ENCODE measurements at places on chromosomes 3 and 15.

GRCh38 chr15:79680720-79681119 lies 216.1 kb downstream of the MTHFS start:
- no peak for DNase-seq

DNA sequence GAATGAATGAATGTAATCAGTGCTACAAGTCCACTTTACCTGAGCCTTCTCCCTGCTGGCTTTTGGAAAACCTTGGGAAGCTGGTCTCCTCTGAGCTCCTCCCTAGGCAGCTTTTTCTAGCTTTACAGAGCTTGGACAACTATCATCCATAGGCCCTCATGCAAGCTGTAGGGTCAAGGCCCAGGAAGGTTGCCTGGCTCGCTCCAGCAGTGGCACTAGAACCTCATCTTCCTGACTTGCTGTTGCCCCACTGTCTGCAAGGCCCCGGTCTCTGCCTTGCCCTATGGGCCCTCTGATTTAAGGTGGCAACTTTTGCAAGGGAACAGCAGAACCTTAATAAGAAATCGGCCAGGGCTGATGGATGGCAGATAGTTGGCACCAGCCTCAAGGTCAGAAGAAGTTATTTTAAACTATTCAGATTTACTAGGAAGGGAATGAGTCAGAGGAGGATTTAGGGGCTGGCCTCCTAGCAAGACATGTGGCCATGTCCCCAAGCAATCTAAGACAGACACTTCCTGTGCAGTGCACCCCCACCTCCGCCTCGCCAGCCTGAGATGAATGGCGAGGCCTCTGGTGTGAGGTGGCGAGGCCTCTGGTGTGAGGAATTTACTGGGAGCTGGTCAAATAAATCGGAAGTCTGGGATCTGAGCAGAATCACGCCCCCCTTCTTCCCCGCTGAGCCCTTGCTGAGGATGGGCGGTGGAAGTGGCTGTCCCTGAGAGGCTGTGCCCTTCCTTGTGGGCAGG lies 180.8 kb downstream of the MEGF11 start:
- no peak for DNase-seq

- DNase-seq = no peak
Observed at GRCh38 chr3:112038863-112039262, 4.3 kb downstream of the TMPRSS7 start.

DNA sequence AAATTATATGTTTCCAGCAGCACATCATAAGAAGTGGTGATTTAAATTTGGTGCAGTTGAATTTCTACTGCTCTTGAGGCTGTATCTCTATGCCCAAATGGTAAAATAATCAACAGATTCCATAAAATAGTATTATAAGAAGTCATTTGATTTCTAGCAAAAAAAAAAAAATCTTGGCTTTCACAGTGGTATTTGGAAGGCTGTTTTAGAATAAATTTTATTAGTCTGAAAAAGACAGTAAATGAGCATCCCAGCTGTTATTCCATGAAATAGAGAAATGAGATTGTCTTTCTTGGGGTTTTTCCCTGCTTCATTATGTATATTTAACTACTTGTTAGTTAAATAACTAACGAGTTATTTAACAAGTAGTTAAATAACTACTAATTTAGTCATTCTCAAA lies 156.0 kb upstream of the ABI3BP start:
- no peak for DNase-seq

GRCh38 chr15:40843885-40844695 lies at the start of gene SPINT1:
SPINT1 (plus strand) TSS chr15:40844048; CDS start chr15:40844555, 507 bp downstream.
- peak; percentile 60 for DNase-seq

DNA sequence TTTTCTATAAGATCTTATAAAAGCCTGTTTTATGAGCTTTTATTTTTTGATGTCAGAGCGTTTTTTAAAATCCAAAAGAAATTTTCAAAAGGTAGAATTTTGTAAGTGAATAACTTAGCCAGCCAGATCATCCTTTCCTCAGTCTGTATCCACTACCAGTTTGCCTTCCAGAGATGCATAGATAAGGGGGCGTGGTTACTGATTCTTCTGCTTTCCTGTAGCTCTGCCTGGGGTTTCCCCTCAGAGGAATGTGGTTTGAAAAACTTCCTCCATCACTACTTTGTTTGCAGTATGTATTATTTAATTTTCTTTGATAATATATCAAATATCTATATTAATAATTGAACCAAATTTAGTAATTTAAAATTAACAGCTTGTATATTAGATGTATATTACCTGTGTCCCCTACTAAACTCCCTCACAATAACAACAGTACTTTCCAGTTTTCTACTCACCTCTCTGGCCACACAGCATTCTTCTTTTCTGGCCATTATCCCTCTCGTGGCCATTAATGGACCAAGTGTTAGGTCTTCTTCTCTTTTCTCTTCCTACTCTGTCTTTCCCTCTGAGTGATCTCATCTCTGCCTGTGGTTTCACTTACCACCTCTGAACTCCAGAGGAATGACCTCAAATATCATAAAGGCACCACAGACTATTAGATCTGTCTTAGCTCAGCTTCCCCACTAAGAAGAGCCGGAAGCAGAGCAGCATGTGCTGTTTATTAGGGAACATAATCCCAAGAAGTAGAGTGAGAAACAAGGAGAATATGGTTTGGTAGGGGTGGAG lies 239.7 kb downstream of the UBE2E2 start:
- DNase-seq = no peak

All from stimulated activated CD8-positive, alpha-beta memory T cell treated with anti-CD3 and anti-CD28 coated beads, Interleukin-4, amount 100 ng/mL, for 4 hours (primary cell).